ENCODE measurements at places on chromosomes 1 and 21.

DNA sequence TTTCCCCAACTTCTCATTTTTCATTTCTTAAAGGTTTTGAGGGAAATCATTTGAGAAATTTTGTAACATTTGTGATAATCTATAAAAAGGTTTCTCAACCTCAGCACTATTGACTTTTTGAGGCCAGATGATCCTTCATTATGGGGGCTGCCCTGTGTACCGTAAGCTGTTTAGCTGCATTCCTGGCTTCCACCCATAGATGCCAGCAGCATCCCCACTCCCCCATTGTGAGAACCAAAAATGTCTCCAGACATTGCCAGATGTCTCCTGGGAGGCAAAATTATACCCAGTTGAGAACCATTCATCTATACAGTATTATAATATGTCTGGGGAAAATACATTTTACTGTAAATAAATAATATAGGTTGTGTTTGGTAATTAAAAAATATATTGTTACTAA lies 146.0 kb downstream of the PBX1 start:
- no peak for DNase-seq

GRCh38 chr1:80113168-80114038 lies 1106.9 kb upstream of the ADGRL4 start:
- DNase-seq = no peak

GRCh38 chr1:220003015-220003414 lies 43.3 kb downstream of the EPRS1 start:
- DNase-seq = no peak

- DNase-seq = no peak
Observed at GRCh38 chr1:161710560-161710959, 3.5 kb downstream of the FCRLA start.

GRCh38 chr1:30749691-30750583 lies 7.6 kb downstream of the LAPTM5 start:
- DNase-seq = no peak

- no peak for DNase-seq
Observed at GRCh38 chr21:35730325-35730724, 330.0 kb downstream of the SETD4 start.

- peak; percentile 52 for DNase-seq
Observed at GRCh38 chr1:76786222-76786621, 81.1 kb upstream of the ST6GALNAC5 start.

DNA sequence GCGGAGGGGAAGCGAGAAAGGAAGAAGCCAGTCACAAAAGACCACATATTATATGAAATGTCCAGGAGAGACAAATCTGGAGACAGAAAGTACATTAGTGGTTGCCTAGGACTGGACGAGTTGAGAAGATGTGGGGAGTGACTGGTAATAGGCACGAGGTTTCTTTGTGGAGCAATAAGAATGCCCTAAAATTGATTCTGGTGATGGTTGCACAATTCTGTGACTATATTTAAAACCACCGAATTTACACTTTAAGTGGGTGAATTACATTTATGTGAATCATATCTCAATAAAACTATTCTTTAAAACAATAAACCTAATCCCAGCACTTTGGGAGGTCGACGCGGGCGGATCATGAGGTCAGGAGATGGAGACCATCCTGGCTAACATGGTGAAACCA lies 63.1 kb downstream of the ZNF281 start:
- DNase-seq = no peak

- DNase-seq = no peak
Observed at GRCh38 chr1:2538872-2539271, 8.8 kb upstream of the HES5 start.

DNA sequence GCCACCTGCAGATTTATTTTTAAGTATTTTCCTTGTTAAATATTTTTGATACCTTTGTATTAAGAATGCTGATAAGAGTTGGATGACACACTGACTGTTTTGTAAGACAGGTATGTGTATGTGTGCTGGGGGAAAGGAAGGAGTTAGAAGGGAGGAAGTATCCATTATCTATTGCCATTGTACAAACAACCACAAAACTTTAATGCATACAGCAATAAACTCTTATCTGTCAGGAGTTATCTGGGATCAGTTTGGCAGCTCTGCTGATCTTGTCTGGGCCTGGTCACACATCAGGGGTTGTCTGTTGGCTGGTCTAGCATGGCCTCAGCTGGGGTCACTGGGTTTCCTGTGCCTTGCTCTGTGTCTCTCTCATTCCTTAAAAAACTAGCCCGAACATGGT lies 423.9 kb upstream of the USP24 start:
- no peak for DNase-seq

- DNase-seq = peak; percentile 96
Observed at GRCh38 chr1:207885129-207886032, 25.5 kb downstream of the CD34 start.

GRCh38 chr1:20928146-20928545 lies 141.0 kb upstream of the HP1BP3 start:
- no peak for DNase-seq

- DNase-seq = no peak
Observed at GRCh38 chr1:11725616-11726015, 10.3 kb upstream of the AGTRAP start.

DNA sequence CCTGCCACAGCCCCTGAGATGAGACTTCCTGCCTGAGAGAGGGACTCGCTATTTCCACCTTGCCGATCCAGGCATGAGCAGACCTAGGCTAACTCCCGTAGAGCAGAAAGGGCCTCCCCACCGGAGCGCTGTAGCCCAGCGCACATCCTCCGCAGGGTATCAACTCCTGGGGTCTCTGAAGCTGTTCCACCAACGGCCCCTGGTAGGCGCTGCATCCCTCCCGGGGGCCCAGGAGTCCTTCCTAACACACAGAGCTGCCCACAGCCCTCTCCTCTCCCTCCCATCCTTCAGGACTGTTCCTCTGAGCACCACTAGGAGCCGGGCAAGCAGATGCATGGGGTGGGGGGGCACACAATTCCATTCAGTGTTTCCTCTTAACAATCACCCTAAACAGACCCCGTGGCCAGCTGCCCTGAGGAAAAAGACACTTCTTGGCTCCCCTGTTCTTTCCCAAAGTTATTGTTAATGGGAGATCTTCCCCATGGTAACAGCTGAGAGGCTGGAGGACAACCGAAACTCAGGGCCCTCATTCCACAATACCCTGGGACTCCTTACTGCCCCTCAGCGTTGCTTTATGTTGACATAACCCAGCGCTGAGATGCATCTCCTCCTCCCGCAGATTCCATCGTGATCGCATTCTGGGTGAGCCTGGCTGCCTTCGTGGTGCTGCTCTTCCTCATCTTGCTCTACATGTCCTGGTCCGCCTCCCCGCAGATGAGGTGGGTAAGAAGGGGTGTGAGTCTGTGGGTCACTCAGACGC lies 7.5 kb downstream of the MRAP start:
- DNase-seq = peak; percentile 48

- DNase-seq = no peak
Observed at GRCh38 chr1:234316937-234317336, 56.3 kb upstream of the COA6 start.

GRCh38 chr1:36884801-36885200 lies 149.5 kb downstream of the GRIK3 start:
- DNase-seq = no peak

- DNase-seq = no peak
Observed at GRCh38 chr21:46618738-46619379, 14.0 kb upstream of the S100B start.

GRCh38 chr1:84538599-84538998 lies 32.2 kb upstream of the GNG5 start:
- DNase-seq = no peak

DNA sequence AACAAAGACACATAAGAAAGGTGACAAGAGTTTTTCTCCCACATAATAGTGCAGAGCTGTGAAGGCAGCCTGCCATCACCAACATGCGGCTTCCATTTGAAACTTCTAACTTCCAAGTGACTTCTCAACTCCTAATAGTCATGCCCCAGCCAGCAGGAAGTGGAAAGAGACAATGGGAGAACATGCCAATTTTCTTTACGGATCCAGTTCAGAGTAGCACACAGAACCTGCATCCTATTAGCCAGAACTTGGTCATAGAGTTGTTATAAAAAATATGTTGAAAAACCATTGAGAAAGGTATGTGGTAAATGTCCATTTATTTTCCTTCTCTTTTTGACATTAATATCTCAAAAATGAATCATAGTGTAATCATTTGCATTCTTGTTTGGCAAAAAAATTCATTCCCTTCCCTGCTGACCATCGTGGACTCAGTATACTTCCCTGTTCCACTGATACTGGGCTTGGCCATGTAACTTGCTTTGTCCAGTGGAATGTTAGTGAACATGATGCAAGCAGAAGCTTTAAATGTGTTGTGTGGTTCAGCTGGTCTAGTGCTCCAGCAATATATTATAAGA lies 197.4 kb downstream of the SEC16B start:
- no peak for DNase-seq

GRCh38 chr1:107889524-107889923 lies 75.5 kb downstream of the VAV3 start:
- no peak for DNase-seq

- DNase-seq = no peak
Observed at GRCh38 chr1:207417076-207417475, 37.1 kb upstream of the CR2 start.

GRCh38 chr1:203424861-203425662 lies 50.5 kb upstream of the PRELP start:
- no peak for DNase-seq

DNA sequence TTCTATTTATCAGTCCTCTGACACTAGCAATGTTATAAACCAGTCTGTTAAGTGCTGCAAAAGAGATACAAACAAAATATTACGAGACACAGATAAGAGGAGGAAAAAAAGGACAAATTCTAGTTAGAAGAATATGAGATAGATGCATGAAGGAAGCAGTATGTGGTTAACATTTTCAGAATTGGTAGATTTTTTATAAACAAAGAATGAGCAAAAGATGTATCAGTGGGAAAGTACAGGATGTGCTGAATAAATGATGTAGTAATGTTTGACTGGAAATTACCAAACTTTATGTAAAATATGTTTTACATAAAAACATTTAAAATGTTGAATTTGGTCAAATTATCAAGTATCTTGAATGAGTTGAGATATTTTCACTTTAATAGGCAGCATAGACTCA lies 574.2 kb downstream of the NUF2 start:
- DNase-seq = no peak

DNA sequence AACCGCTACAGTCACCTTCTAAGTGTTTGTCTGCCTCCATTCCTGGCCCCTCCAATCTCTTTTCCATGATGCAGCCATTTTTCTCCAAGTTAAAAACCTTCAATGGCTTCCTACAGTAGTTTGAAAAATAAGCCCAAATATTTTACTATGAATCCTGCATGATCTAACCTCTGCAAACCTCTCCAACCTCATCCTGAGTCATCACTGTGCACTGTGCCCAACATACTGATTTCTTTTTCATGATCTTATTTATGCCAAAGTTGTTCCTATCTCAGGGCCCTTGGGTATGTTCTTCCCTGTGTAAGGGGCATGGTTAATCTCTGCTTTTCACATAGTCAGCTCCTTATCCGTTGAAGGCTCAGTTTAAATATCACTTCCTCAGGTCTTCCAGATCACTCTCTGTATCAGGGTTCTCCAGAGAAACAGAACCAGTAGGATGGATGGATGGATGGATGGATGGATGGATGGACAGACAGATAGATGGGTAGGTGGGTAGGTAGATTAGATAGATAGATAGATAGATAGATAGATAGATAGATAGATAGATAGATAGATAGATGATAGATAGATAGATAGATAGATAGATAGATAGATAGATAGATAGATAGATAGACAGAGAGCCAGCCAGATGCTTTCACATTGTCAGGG lies 18.1 kb upstream of the PTPN14 start:
- DNase-seq = peak; percentile 63

- DNase-seq = peak; percentile 92
Observed at GRCh38 chr1:12433323-12434053, 184.5 kb downstream of the DHRS3 start.

- peak; percentile 21 for DNase-seq
Observed at GRCh38 chr1:54885807-54886723, 930 bp downstream of the DHCR24 start.

GRCh38 chr1:172246521-172247390 lies 173.7 kb upstream of the C1orf105 start:
- no peak for DNase-seq

- peak; percentile 57 for DNase-seq
Observed at GRCh38 chr1:92536980-92537884, 50.5 kb upstream of the GFI1 start.

DNA sequence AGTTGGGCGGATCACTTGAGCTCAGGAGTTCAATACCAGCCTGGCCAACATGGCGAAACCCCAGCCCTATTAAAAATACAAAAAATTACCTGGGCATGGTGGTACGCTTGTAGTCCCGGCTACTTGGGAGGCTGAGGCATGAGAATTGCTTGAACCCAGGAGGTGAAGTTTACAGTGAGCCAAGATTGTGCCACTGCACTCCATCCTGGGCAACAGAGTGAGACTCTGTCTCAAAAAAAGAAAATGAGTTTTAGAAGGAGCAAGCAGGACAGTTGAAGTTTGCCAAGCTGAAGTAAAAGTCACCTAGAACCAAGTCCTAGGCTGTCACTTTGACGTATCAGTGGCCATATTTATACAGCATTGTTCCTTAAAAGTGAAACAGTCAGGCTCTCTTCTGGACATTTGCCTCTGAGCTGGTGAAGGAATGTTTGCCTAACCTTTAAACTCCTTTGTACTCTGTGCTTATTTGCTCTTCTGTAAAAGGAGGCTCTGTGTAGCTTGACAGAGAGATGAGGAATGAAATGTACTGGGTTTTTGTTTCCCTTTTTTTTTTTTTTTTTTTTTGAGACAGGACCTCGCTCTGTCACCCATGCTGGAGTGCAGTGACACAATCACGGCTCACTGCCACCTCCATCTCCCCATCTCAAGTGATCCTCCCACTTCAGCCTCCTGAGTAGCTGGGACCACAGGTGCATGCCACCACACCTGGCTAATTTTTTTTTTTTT lies 2.8 kb downstream of the RAB4A start:
- peak; percentile 28 for DNase-seq

DNA sequence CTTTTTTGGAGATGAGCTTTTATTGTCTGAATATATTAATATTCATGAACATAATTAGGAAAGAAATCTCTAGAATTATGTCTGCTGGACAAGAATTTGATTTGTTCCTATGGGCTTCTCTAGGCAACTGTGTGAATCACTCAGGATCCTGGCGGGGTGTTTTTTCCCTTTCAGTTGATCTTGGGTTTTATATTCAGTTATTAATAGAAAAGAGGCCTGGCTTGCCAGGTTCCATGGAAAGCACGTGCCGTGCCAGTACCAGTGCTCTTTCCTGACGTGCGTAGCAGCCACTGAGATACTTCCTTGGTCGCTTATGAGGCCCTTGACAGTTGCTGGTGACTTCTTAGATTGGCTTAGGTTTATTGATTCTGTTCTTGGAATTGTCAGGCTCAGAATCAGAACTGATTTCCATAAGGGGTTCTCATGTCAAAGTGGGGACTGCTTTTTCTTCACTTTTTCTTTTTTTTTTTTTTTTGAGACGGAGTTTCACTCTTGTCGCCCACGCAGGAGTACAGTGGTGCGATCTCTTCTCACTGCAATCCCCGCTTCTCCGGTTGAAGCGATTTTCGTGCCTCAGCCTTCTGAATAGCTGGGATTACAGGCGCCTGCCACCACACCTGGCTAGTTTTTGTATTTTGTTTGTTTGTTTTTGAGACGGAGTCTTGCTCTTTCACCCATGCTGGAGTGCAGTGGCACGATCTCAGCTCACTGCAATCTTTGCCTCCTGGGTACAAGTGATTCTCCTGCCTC lies 48.7 kb upstream of the KIF1B start:
- DNase-seq = peak; percentile 72

- DNase-seq = peak; percentile 3
Observed at GRCh38 chr1:209486861-209487593, 96.5 kb upstream of the CAMK1G start.

- no peak for DNase-seq
Observed at GRCh38 chr1:31447210-31447609, 34.2 kb downstream of the SERINC2 start.

GRCh38 chr1:216325946-216326345 lies 97.3 kb downstream of the USH2A start:
- DNase-seq = no peak
